ENCODE measurements at places on chromosomes 1 and 21.
A peak's percentile ranks its signal among the peaks of the same experiment; 100 is the strongest.

DNA sequence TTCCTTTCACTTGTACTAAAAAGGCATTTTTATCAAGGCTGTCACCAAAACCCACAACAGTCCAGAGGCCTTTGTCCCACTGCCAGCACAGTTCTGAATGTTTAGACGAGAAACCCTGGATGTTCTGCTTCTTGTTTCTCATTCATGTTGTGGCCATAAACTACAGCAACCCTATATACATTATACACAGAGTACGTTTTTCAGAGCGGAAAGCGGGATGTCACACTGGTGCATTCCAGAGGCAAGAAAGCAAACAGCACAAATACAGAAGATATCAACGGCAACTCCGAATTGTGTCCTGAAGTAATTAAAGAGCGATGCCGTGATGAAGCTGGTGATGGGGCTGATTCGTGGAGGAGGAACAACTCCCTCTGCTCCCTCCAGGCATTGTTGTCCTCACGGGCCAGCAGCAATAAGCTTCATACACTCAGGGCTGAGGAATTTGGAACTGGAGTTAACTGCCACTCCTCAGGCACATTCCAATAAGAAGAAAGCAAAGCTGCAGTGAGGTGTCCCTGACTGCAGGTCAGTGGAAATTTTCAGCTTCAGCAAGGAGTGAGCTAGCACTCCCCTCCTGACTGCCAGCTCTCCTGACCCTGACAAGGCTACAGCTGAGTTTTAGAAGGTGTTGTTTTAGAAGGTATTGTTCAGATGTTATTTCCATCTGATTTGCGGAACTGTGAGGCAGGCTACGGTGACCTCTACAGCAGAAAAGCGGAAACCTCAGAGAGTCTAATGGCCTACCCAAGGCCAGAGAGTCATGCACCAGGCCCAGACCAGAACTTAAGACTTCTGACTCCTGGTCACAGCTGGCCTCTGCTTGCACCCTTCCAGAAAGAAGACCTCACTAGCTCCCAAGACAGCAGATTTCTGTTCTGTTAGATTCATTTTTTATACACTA is 149.0 kb downstream of the TGFBR3 start:
- no peak for DNase-seq

- no peak for DNase-seq
Observed at GRCh38 chr1:38785285-38786039, 74.1 kb downstream of the RRAGC start.

- no peak for DNase-seq
Observed at GRCh38 chr1:115939455-115939854, 36.9 kb upstream of the SLC22A15 start.

- no peak for DNase-seq
Observed at GRCh38 chr21:45209685-45210284, 77.9 kb downstream of the POFUT2 start.

DNA sequence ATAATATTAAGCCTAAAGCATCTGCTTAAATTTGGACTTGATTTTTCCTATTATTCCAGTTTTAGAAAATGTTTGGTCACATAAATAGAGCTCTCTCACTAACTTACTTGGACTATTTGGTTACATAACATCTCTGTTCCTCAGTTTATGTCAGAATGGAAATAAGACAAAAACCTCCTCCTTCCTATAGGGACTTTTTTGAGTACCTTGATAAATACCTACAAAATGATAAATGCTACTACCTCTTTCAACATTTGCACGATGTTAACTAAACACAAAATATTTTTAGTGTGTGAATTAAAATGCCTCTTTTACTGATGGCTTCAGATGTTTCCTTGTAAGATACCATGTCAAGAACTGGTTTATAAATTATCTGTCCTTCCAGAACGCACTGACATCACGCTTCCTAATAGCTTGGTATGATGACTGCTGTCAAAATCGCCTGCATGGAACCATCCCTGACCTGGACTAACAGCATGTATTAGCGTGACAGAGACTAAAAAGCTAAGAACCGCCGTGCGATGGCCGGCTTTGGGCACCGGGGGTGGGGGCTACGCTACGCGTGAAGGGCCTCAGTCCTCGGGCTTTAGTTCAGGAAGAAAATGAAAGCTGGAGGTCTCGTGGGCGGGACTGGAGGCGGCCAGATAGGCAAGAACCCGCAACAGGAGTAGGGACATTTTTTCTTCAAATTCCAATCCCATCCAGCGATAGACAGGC is 133.2 kb upstream of the BARHL2 start:
- no peak for DNase-seq

DNA sequence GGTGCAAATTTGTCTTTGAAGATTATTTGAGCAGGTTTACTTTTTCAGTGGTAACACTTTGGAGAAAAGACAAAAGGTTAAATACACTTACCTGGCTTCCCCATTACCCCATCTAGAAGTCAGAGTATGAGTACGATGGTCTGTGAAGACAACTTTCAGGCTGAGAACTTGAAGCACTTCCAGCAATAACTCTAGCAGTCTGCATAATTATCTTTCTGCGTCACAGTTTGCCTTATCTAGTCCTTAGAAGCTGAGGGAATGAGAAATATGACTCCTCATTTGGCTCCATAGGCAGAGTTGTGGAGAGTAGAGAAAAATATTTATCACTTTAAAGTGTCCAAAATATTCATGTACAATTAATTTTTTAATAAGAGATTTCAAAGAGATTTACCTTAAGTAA is 323.4 kb upstream of the CAMK1G start:
- no peak for DNase-seq

DNA sequence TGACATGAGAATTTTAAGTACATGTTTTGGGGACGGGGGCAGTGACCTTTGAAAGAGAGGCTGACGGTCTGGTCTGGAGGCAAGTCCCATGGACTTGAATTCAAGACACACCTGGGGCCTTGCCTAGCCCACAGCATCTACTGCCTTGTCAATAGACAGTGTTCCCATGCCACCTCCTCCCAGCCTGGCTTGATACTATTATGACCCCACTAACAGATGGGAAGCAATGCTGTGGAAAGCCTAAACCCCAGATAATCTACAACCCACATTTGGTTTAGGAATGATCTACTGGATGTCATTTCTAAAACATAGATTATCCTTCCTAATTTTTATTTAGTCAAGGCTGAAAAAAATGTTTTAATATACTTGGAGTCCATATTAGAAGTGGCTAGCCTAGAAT is 17.8 kb upstream of the NFASC start:
- DNase-seq, result no peak

- DNase-seq, result no peak
Observed at GRCh38 chr21:36579898-36580297, 100.0 kb upstream of the CLDN14 start.

DNA sequence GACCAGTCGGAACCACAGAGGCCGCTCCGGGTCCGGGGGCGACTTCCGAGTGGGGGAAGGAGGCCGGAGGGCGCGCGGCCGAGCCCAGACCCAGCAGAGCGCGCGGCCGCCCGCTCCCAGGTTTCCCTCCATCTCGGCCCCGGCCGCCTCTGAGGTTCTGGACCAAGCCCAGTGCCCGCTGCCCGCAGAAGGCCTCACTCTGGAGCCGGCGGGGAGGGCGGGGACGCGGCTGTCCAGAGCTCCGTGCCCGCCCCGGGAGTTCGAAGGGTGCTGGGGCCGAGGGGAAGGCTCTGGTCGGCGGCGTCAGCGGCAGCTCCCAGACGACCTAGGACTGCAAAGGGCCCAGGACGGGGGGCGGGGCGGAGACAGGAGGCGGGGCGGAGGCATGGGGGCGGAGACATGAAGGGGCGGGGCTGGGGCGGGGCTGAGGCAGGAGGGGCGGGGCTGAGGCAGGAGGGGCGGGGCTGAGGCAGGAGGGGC is 48.0 kb upstream of the SLC19A1 start:
- peak; percentile 93 for DNase-seq

- DNase-seq, result no peak
Observed at GRCh38 chr1:115067161-115067859, 22.0 kb downstream of the TSPAN2 start.

DNA sequence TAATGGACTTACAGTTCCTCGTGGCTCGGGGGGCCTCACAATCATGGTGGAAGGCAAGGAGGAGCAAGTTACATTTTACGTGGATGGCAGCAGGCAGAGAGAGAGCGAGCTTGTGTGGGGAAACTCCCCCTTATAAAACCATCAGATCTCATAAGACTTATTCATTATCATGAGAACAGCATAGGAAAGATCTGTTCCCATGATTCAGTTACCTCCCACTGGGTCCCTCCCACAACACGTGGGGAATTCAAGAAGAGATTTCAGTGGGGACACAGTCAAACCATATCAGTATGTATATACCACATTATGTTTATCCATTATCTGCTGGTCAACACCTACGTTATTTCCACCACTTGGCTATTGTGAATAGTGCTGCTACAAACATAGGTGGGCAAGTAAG is 352.3 kb upstream of the B3GALT2 start:
- DNase-seq, result no peak

- DNase-seq, result no peak
Observed at GRCh38 chr1:18297896-18298648, 182.7 kb upstream of the KLHDC7A start.

DNA sequence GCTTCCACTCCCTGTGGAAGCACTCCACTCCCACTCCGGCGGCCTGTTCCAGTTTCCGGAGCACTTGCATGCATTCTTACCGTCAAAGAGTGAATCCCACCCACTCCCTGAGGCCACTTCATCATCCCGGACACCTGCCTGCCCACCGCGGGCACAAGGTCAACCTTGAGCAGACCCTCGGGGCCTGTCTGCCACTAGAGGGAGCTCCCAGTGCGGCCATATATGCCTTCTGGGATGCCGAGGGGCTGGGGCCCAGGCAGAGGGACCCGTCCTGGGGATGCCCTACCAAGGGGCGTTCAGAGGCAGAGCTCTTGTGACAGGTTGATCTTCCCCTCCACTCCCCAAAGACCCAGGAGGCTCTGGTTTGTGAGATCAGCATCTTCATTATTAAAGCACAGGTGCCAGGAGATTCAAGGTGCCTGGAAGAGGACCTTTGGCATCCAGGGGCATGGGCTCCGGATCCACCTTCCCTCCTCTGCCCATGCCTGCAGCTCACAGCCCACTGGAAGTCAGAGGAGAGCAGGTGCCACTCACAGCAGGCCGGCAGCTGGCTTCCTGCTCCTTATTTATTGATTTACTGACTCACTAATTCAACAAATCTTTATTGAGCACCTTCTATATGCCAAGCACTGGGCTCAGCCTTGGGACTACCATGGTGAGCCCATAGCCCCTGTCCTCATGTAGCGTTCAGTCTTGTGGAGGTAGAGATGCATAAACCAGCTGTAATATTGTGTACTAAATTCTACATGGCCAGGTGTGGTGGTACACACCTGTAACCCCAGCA is 47.3 kb downstream of the UBIAD1 start:
- DNase-seq, result peak; percentile 40

DNA sequence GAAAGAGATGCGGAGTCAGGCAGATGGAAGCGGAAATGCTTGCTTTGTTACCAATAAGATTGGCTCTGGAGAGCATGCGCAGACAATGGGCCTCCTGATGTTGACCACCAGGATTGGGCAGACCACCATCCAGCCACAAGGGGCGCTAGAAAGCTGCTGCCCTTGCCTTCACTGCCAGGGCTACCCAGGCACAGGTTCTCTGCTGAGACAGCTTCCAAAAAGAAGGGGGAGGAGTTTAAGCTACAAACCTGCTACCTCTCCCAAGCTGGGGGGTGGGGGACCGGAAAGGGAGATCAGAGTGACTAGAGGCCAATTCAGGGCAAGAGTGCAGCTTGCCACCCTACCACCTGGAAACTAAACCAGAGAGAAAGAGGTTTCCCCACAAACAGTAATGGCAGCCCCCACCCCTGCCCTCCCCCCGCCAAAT is 369.7 kb downstream of the RRAGC start:
- peak; percentile 56 for DNase-seq

GRCh38 chr1:150997126-150997872 is 9.4 kb downstream of the MINDY1 start:
- no peak for DNase-seq

GRCh38 chr1:36224537-36225282 is 467 bp downstream of the THRAP3 start:
- peak; percentile 67 for DNase-seq

- no peak for DNase-seq
Observed at GRCh38 chr1:176809292-176809691, 346.3 kb downstream of the PAPPA2 start.

GRCh38 chr1:27605796-27606707 is 2.1 kb upstream of the AHDC1 start:
- DNase-seq, result no peak

GRCh38 chr1:163083690-163084089 is 14.5 kb downstream of the RGS4 start:
- DNase-seq, result no peak

DNA sequence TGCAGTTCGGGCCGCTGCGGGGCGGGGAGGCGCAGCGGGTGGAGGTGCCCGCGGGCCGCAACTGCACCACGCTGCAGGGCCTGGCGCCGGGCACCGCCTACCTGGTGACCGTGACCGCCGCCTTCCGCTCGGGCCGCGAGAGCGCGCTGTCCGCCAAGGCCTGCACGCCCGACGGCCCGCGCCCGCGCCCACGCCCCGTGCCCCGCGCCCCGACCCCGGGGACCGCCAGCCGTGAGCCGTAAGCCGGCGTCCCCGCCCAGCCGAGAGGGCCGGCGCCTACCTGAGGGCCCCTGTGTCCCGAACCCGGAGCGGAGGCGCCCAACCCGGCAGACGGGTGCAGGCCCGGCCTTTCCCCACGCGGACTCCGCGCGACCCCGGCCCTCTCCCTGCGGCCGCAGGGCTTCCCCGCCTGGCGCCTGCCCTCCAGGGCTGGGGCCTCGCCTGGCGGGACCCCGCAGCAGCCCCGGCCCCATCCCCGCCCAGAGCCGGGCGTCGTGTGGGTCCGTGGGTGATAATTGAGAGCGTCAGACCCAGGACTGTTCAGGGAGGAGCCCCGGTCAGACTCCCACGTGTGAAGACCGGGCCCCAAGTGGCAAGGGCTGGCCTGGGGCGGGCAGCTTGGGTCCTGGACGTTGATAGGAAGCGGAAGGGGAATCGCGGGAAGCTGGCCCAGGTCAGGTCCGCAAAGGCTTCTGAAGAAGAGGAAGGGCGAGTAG is 4.2 kb downstream of the VWA1 start:
- no peak for DNase-seq

DNA sequence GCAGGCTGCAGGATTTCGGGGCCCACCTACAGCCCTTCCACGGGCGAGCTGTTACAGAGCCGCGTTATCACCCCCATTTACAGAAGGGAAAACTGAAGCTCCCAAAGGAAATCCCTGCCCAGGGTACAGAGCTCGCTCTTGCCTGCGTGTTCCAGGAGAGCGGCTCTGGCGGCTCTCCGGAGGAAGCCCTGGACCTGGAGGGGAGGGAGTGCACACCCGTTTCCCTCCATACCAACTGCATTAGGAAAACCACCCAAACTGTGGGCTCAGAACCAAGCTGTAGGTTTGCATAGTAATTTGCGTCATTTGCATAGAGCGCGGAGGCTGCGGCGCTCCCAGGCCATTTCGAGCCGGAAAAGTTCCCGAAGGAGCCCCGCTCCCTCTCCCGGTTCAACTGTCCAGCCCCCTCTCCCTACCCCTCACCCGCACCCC is 24.7 kb upstream of the ADGRB2 start:
- DNase-seq, result no peak

DNA sequence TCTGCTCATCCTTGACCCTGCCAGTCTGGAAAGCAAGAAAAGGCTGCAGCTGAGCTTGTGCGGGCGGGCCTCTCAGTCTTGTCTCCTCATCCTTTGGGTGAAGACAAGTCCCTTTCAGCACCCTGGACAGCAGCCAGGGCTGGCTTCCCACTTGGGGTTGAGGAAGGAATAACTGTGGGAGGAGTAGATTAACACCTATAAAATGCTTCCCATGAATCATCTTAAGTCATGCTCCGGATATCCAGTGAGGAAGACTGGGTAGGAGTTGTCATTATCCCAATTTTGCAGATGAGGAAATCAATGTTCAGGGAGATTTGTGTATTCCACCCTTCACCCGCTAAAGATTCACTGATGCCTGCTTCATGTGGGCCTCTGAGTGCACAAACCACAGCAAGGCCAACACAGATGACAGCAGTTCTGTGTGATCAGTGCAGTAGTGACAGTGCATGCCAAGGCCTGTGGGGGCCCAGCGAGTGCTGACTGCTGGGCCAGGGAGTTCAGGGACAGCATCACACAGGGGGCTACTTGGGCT is 20.1 kb upstream of the COL16A1 start:
- DNase-seq, result no peak

Data from GM19239 (cell line).